Pancreas (tissue), 10 donors: ENCODE measurements at places on chromosomes 1 and 21.

DNA sequence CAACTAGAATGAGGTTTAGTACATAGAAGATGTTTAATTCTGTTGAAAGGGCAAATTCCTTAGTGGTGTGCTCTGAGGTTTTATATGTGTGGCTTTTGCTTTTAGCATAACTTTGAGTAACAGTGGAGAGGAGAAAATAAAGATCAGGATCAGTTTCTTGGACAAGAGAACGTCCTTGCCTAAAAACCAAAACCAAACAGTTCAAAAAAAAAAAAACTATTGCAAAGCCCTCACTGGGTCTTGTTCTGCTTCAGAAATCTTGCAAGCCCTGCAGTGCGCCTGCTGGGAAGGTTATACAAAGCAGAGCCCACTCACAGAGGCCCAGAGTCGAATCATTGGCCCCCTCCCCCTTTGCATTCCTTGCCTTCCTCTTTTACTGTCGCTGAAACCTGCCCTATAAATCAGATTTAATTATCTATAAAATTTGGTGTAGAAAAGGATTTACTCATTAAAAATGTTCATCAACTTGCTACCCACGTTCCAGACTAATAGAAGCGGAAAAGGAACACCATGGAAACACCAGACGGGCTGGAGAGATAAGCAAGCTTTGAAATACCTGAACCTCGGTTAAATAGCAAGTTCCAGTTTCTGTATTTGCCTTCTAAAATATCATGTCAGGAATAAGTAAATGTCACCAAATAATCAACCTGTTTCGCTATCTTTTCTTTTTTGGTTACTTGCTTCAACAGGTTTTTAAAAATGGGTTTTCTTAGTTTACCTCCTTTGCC is 201.6 kb upstream of the PTBP2 start:
- DNase-seq: no peak
- no peaks in the 10 kb centered on the region for H3K27me3 ChIP-seq
- H3K4me3 ChIP-seq: no peak overlapping the region
- no peaks in the 10 kb centered on the region for H3K36me3 ChIP-seq
- no peak overlapping the region for H3K27ac ChIP-seq

GRCh38 chr1:52022133-52022532 is 11.5 kb downstream of the KTI12 start:
- H3K27me3 ChIP-seq: no peaks in the 10 kb centered on the region
- no peaks in the 10 kb centered on the region for H3K4me1 ChIP-seq
- no peak overlapping the region for H3K27ac ChIP-seq
- no peaks in the 10 kb centered on the region for H3K36me3 ChIP-seq

GRCh38 chr1:184542291-184542690 is 155.5 kb downstream of the C1orf21 start:
- H3K27ac ChIP-seq: no peak overlapping the region
- no peak overlapping the region for H3K4me3 ChIP-seq
- no peaks in the 10 kb centered on the region for H3K36me3 ChIP-seq
- no peak for DNase-seq
- no peaks in the 10 kb centered on the region for H3K27me3 ChIP-seq
- H3K4me1 ChIP-seq: no peaks in the 10 kb centered on the region

- no peaks in the 10 kb centered on the region for H3K36me3 ChIP-seq
- H3K27me3 ChIP-seq: no peaks in the 10 kb centered on the region
- no peak for DNase-seq
- H3K4me3 ChIP-seq: no peak overlapping the region
Observed at GRCh38 chr1:90945287-90945686, 76.5 kb downstream of the ZNF644 start.

GRCh38 chr1:236058141-236058934 is 6.6 kb downstream of the NID1 start:
- DNase-seq: no peak
- H3K36me3 ChIP-seq: no peaks in the 10 kb centered on the region
- no peak overlapping the region for H3K4me3 ChIP-seq
- H3K27ac ChIP-seq: no peak overlapping the region
- H3K4me1 ChIP-seq: no peaks in the 10 kb centered on the region
- no peaks in the 10 kb centered on the region for H3K27me3 ChIP-seq

GRCh38 chr1:15049067-15049466 is 104.5 kb upstream of the TMEM51 start:
- H3K36me3 ChIP-seq: no peaks in the 10 kb centered on the region
- H3K27me3 ChIP-seq: no peaks in the 10 kb centered on the region
- H3K4me3 ChIP-seq: no peak overlapping the region
- no peak for DNase-seq

- H3K36me3 ChIP-seq: no peaks in the 10 kb centered on the region
- H3K4me1 ChIP-seq: no peaks in the 10 kb centered on the region
- peaks cover 6% of the 10 kb centered on the region for H3K27me3 ChIP-seq
- H3K27ac ChIP-seq: no peak overlapping the region
- no peak for DNase-seq
Observed at GRCh38 chr1:170671629-170671963, 7.7 kb downstream of the PRRX1 start.

DNA sequence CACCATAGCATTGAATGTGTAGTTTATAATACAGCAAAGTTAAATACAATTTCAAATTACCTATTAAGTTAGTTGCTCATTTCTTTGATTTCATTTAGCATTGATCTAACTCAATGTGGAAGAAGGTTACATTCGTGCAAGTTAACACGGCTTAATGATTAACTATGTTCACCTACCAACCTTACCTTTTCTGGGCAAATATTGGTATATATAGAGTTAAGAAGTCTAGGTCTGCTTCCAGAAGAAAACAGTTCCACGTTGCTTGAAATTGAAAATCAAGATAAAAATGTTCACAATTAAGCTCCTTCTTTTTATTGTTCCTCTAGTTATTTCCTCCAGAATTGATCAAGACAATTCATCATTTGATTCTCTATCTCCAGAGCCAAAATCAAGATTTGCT is at the start of gene ANGPTL3:
Gene ANGPTL3, plus strand, starts transcription at position 240 of the 400 bp plus-strand sequence. Its CDS starts 47 bp downstream, at position 287.
- H3K36me3 ChIP-seq: no peaks in the 10 kb centered on the region
- no peak within 1 kb of the TSS for H3K27ac ChIP-seq
- H3K27me3 ChIP-seq: no peaks in the 10 kb centered on the region
- peaks cover 37% of the 10 kb centered on the region for H3K4me1 ChIP-seq
- no peak within 1 kb of the TSS for H3K4me3 ChIP-seq
- no peak for DNase-seq

DNA sequence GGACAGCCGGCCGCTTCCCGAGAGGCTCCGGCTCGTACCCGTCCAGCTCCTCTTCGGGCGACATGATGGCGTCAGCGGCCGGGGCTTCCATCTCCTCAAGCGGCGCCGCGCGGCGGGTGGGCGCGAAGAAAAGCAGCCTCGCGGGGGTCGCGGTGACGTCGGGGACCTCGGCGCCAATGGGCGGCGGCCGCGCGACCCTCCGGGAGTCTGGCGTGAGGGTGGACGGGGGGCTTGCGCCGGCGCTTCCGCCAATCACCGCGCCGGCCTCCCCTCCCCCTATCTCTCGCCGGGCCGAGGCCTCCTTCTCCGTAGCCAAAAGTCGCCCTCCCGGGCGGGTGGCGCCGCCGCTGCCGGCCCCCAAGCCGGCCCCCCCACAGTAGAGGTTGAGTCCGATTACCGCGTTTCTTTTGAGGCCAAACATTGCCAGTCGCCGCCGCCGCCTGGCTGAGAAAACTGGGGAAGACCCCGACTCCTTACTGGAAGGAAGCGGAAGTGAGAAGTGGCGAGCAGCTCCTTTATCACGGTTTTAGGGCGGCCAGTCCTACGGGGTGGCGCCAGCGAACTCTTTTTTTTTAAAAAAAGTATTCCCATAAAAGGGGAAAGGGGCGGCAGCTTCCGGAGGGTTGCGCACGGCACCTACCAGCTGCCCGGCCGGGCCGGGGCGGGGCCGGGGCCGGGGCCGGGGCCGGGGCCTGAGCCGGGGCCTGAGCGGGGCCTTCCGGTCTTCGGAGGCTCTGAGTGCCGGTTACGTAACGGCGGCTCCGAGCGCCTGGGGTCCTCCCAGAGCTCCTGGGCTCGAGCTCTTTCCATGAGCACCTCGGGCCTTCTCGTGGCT is at the start of gene MCL1:
Gene MCL1, minus strand, starts transcription at position 501 of the 835 bp plus-strand sequence. Its CDS starts 80 bp downstream, at position 421.
- peaks cover 5% of the 10 kb centered on the region for H3K36me3 ChIP-seq
- peak within 1 kb of the TSS; percentile 95 for H3K4me3 ChIP-seq
- no peaks in the 10 kb centered on the region for H3K27me3 ChIP-seq
- peaks cover 17% of the 10 kb centered on the region for H3K4me1 ChIP-seq
- peak within 1 kb of the TSS; percentile 98 for H3K27ac ChIP-seq

GRCh38 chr1:27099135-27099586 is 55.8 kb downstream of the SLC9A1 start:
- no peaks in the 10 kb centered on the region for H3K27me3 ChIP-seq
- no peak for DNase-seq
- H3K4me3 ChIP-seq: no peak overlapping the region
- no peaks in the 10 kb centered on the region for H3K4me1 ChIP-seq

DNA sequence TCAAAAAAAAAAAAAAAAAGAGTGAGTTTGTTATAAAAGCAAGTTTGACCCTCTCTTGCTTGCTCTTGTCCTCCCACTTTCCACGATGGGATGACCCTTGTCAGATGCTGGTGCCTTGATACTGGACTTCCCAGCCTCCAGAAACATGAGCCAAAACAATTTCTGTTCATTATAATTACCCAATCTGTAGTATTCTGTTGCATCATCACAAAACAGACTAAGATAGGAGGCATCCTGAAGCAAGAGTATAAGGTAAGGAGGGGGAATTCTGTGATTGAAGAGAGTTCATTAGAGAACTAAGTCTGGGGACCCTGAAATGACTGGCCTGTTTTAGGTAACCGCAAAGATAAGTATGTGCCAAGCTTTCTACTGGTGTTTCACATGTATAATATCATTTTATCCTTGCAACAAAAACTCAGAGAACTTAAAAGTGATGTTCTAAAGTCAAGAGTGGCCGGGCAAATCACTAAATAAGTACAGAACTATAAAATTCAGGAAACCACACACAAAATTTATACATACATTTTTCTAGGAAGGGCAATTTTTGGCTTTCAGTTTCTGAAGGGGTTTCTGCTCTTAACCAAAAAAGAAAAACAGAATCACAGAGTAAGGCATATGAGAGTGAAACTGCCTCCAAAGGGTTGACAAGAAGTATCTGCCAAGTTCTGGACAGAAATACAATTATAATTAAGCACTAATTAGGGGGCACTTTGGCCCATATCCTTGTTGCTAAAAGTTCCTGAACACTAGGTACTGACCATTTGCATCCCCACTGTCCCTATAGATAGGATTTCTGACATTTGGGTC is 14.0 kb downstream of the DNALI1 start:
- H3K27me3 ChIP-seq: no peaks in the 10 kb centered on the region
- no peaks in the 10 kb centered on the region for H3K4me1 ChIP-seq
- no peak overlapping the region for H3K27ac ChIP-seq
- no peak for DNase-seq
- H3K36me3 ChIP-seq: peaks cover 84% of the 10 kb centered on the region

- no peaks in the 10 kb centered on the region for H3K36me3 ChIP-seq
- H3K27ac ChIP-seq: no peak overlapping the region
- H3K4me1 ChIP-seq: no peaks in the 10 kb centered on the region
- no peak overlapping the region for H3K4me3 ChIP-seq
- DNase-seq: no peak
- H3K27me3 ChIP-seq: no peaks in the 10 kb centered on the region
Observed at GRCh38 chr1:101798417-101798816, 198.3 kb downstream of the OLFM3 start.

DNA sequence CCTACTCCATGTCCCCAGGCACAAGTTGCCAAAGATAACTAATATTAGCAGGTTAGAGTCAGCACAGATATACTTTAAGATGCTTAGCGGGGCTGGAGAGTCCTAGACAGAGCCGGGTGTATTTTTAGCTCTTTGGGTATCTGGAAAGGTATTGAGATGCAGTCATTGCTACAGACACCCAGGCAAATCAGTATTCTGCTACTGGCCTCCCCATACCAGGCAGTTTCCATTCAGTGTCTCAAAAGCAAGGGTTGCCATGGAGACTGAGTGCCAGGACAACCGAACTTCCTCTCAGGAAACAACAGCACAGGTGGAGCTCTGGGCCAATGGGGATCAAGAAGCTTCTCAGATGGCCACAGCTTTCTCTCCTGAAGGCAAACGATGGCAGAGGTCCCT is 45.3 kb downstream of the KCNC4 start:
- H3K27me3 ChIP-seq: no peaks in the 10 kb centered on the region
- H3K36me3 ChIP-seq: no peaks in the 10 kb centered on the region
- H3K4me3 ChIP-seq: no peak overlapping the region
- no peak overlapping the region for H3K27ac ChIP-seq
- no peaks in the 10 kb centered on the region for H3K4me1 ChIP-seq

DNA sequence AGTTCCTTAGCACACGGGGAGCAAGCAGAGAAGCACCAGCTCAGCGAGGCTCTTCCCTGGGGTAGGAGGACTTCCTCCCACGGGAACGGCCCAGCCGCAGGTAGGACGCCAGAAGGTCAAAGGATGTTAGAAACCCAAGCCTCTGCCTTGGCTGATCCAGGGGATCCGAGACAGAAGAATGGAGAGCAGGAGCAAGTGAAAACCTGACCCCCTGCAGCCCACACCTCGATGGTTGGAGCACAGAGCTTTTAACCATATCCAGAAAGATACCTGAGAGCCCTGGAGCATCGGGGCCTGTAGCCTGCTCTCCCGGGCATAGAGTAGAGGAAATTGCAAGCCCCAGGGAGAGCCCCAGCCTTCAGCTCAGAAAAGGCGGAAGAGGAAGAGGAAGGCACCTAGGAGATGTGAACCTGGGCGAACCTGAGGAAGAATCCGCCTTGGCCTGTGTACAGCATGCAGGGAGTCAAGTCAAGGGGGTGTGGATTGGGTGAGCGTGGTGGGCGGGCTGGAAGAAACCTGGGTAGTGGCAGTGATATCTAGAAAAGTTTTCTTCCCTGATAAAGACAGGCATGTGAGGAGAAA is 76.3 kb downstream of the PSMG1 start:
- H3K4me3 ChIP-seq: no peak overlapping the region
- H3K36me3 ChIP-seq: no peaks in the 10 kb centered on the region
- no peaks in the 10 kb centered on the region for H3K27me3 ChIP-seq
- peak; percentile 9 for DNase-seq

DNA sequence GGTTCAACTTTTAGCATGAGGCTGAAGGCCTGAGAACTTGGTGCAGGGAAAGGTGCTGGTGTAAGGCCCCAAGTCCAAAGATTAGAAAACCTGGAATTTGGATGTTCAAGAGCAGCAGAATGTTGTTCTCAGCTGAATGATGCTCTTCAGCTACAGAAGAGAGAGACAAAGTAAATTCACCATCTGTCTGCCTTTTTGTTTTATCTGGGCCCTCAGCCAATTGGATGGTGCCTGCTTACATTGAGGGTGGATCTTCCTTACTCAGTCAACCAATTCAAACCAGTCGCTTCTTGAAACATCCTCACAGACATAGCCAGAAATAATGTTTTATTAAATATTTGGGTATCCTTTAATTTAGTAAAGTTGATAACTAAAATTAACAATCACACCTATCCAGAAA is 748.2 kb upstream of the ADAMTS5 start:
- no peak overlapping the region for H3K4me3 ChIP-seq
- no peak for DNase-seq
- no peaks in the 10 kb centered on the region for H3K4me1 ChIP-seq
- no peak overlapping the region for H3K27ac ChIP-seq
- H3K27me3 ChIP-seq: no peaks in the 10 kb centered on the region

DNA sequence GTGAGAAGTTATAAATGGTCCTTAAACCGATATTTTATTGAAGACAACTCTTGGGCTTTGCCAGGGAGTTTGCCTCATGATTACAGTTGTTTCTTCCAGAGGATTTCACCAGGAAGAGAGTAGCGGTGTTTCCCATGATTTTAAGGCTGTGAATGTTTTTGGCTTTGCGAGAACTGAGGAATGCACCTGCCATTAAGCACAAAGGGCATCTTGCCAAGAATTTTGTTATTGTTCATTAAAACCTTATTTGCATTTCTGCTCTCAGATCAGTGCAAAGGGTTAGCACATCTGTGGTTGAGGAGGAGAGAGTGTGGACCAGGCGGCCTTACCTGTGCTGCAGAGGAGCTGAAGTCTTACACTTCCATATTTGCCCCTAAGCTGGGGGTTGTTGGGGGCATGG is 13.8 kb downstream of the CNIH3 start:
- no peak for DNase-seq
- H3K4me1 ChIP-seq: peaks cover 18% of the 10 kb centered on the region
- no peaks in the 10 kb centered on the region for H3K36me3 ChIP-seq
